Cerebellar nuclear complex (tissue), 1 donor: ENCODE measurements at places on chromosomes 5 and 9.

DNA sequence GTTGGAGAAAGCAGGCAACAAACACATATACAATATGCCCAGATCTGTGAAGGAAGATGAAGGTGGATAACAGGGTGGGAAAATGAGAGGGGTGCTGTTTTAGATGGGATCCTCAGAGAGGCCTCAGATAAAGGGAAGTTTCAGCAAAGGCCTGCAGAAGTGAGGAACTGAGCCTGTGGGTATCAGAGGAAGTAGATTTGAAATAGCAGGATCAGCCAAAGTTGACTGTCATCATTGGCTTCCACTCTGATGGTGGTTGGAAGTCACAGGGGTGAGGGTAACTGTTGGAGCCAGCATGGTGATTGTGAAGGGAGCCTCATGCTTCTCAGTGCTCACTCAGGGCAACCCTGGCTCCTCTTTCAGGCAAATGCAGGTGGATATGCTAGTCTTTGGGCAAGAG, 607.2 kb upstream of the CLINT1 start:
- no peak for DNase-seq

- DNase-seq, result no peak
Observed at GRCh38 chr9:131739133-131739958, 530 bp downstream of the RAPGEF1 start.

- no peak for DNase-seq
Observed at GRCh38 chr5:69033690-69034089, 60.1 kb upstream of the SLC30A5 start.

DNA sequence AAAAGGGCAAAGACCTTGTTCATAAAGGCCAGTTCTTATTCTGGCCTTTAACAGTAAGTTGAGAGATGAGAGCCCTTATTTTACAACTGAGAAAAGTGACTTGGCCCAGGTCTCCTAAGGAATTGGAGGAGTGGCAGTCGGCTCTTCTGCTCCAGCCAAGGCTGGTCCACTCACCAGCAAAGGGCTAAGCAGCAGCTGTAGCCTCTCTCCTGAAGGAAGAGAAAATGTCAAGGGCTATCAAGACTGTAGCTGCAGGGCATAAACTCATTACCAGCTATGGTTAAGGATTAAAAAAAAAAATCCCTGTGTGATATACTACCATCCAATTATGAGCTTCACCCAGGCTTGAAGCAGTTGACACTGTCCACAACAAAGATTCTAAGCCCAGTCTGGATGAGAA, 138.6 kb upstream of the RAD23B start:
- DNase-seq, result no peak

- no peak for DNase-seq
Observed at GRCh38 chr9:6226696-6227095, 11.1 kb downstream of the IL33 start.

- DNase-seq, result no peak
Observed at GRCh38 chr5:107196500-107197059, 474.2 kb downstream of the EFNA5 start.

GRCh38 chr5:8913522-8913921, 632.4 kb downstream of the SEMA5A start:
- DNase-seq, result no peak

- no peak for DNase-seq
Observed at GRCh38 chr9:125890826-125891225, 143.7 kb downstream of the PBX3 start.

DNA sequence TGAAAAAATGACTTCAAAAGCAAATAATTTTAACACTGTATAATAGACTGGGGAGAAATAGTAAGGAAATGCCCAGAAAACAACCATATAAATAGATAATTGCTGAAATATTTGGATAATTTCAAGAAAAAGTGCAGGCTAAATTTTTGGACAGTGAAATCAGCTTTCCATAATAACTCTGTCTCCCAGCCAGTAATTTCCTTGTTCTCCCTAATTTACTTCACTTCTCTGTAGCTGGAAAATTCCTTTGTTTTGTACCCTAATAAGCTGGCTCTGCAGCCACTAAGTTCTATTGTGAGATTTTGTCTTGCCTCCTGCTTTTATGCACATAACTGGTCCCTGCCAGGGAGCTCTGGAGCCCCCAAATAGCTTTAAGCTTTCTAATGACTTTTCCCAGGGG, 27.7 kb downstream of the PRDM6 start:
- no peak for DNase-seq

DNA sequence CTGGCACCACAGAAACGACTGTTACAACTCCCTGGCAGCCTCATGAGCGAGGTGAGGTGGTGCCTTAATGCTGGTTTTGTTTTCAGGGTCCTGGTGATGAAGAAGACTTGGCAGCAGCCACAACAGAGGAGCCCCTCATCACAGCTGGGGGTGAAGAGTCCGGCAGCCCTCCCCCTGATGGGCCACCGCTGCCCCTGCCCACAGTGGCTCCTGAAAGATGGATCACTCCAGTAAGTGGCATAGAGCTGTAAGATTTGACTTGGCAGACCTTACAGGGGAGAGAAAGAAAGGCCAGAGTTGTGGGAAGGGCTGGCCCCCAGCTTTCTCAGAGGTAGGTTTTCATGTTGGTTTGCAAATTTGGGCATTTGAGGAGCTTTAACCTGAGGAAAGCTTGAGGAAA, 72.2 kb downstream of the COL15A1 start:
- DNase-seq, result no peak

GRCh38 chr9:2602704-2603116, 18.9 kb upstream of the VLDLR start:
- no peak for DNase-seq

DNA sequence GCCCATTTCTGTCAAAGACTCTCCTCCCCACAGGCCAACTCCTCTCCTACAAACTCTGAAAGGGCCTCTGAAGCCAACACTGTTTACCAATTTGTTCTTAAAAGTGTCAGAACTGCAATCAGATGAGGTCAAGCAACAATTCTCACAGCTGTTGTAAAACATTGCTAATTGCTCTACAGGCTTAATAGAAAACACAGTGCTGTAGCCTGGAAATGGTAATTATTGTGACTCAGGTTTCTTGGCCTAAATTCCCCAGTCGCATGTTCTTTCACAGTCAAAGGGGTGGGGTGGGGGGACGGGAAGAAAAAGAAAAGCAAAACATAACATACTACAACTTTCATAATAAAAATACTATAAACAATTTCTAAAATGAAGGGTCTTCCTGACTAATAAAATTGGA, 343.2 kb downstream of the DMAC1 start:
- no peak for DNase-seq

GRCh38 chr5:142506756-142507155, 179.1 kb downstream of the FGF1 start:
- DNase-seq, result no peak

- no peak for DNase-seq
Observed at GRCh38 chr9:88534456-88535225, at the start of gene NXNL2. Gene NXNL2 (plus strand): TSS chr9:88535178. CDS start chr9:88535435, 257 bp downstream.

- no peak for DNase-seq
Observed at GRCh38 chr5:119388619-119389190, 32.9 kb downstream of the TNFAIP8 start.

- no peak for DNase-seq
Observed at GRCh38 chr5:39411985-39412384, 12.8 kb downstream of the DAB2 start.

GRCh38 chr5:147391781-147392180, 118.1 kb downstream of the DPYSL3 start:
- DNase-seq, result no peak

DNA sequence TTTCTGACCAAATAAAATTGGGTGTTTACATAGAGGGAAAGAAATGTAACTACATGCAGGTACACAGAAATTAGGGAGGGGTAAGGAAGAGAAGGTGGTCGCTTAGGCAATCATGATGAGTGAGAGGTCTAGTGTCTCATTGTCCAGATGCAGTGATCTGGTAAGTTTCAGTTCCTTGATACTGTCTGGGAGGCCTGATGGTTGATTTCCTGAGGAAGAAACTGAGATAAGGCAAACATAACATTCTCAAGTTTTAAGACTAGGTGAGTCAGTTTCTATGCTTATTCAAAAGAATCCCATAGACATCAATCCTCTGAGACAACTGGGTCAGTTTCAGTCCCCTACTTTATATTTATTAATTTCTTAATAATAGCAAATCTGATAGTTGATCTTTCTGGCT, 843.3 kb upstream of the CDH10 start:
- DNase-seq, result no peak

DNA sequence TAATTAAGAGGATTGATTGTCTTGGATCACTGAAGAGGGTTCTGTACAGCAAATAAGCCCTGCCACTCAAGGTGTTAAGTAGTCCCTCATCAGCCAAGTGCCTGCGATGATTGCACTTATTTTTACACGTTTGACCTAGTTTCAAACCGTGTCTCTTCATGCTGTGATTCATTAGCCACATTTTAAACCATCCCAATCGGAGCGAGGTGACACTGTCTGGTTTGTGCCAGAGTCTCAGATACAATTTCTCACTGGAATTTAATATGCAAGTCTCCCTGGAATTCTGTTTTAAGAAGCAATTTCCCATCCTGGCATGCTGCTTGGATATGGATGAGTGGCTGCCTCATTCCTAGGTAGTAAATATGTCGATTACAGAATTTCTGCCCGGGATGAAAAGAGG, 1.6 kb downstream of the INSYN2B start:
- no peak for DNase-seq

GRCh38 chr5:13640270-13640669, 304.2 kb downstream of the DNAH5 start:
- DNase-seq, result no peak

DNA sequence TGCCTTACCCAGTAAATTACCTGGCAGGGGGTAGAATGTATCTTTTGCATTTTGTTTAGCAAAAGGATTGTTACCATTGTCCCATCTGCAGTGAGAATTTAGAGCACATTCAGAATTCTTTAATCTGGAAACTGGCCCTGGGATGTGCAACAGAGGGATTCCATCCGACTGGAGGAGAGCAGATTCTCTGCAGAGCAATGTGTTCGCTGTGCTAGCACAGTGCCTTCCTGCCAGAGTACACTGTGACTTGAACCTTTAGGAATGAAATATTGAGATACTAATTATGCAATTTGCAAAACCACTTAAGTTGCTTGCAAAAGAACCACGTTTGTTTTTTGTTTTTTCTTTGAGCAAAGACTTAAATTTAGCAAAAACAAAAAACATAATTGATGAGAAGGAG, 22.5 kb upstream of the DMRT1 start:
- DNase-seq, result no peak

DNA sequence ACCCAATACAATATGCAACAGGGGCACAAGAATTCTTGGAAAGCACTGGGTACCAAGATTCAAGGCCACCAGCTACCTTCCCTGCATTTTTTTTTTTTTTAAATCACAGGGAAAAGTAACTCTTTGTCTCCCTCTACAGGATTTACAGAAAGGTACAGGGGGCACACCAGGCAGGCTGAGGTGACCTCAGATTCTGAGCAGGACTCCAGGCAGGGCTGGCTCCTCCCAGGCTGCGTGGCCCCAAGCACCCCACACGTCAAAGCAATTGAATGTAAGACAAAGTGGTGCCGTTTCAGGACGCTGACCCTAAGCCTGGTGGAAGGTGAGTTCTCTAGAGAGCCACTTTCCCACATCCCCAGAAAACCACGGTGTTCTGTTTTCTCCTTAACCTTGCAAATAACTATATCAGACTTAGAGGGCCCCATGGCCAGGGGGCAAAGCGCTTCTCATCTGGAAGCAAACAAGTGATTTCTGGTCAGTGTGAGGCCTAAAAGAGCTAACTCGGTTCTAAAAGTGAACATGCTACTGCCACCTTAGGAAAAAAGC, 222.6 kb downstream of the ROR2 start:
- DNase-seq, result no peak
